PC-3 (cell line): ENCODE measurements at places on chromosomes 7 and 10.

GRCh38 chr10:69562731-69563254 is 10.4 kb downstream of the NEUROG3 start:
- DNase-seq = no peak

DNA sequence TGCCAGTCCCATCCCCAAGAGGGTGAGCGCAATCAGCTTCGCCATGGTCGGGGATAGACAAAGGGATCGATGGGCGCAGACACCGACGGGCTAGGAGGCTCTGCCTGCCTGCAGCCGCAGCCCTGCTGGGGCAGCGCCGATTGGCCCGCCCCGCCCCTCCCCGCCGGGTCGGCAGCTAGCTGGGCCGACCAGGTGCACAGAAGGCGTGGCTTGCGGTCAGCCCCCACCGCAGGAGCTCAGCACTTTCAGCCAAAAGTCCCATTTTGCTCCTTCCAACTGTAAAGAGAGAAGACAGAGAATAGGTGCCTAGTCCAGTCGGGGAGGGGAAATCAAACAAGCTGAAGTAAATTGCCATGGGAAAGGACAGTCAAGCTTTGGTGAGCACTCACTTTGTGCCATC is at the start of gene PON1:
Gene PON1, minus strand, starts transcription at position 102 of the 400 bp plus-strand sequence. Its CDS starts 57 bp downstream, at position 45.
- no peak for DNase-seq

- DNase-seq = no peak
Observed at GRCh38 chr7:95375591-95376257, 20.5 kb downstream of the PON3 start.

- peak; percentile 63 for DNase-seq
Observed at GRCh38 chr10:9302140-9302746, 1247.8 kb downstream of the GATA3 start.

GRCh38 chr7:44110719-44111635 is 6.8 kb downstream of the AEBP1 start:
- no peak for DNase-seq

DNA sequence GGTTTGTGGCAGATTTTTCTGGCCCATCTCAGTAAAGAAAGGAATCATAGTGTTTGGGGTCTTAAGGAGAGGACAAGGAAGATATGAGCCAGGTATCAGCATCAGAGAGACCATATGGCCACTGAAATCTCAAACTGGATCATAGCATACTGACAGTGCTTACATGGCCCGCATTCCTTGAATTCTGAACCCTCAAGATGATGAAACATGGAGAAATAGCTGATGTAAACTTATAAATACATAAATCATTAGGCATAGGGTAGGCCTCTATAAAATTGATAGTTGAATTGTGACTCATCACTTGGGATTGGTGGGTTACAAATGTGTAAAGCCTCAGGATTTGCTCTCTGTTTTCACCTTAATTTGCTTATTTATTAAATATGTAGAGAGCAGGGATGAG is 688.5 kb downstream of the CNTNAP2 start:
- DNase-seq = no peak

GRCh38 chr10:16968416-16969041 is 151.3 kb upstream of the RSU1 start:
- peak; percentile 64 for DNase-seq

GRCh38 chr10:6706725-6707124 is 126.6 kb upstream of the PRKCQ start:
- DNase-seq = no peak

DNA sequence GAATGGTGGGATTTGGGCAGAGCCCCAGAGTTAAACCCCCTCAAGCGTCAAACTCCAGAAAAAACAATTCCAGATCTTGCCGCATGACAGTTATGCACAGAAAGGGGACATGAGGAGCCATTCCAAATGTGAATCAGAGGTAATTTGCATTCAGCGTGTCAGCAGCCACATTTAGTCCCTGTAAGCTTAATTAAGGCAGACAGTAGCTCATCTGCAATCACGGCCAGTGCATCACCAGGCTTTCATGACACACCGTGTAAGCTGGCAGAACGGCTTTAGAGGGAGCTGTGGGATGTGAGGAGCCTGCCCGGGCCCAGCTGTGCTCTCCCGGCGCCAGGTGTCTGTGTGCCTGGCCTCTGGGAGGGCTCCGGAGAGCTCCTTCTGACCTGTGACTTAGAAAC is 18.7 kb upstream of the PRKAG2 start:
- DNase-seq = no peak

DNA sequence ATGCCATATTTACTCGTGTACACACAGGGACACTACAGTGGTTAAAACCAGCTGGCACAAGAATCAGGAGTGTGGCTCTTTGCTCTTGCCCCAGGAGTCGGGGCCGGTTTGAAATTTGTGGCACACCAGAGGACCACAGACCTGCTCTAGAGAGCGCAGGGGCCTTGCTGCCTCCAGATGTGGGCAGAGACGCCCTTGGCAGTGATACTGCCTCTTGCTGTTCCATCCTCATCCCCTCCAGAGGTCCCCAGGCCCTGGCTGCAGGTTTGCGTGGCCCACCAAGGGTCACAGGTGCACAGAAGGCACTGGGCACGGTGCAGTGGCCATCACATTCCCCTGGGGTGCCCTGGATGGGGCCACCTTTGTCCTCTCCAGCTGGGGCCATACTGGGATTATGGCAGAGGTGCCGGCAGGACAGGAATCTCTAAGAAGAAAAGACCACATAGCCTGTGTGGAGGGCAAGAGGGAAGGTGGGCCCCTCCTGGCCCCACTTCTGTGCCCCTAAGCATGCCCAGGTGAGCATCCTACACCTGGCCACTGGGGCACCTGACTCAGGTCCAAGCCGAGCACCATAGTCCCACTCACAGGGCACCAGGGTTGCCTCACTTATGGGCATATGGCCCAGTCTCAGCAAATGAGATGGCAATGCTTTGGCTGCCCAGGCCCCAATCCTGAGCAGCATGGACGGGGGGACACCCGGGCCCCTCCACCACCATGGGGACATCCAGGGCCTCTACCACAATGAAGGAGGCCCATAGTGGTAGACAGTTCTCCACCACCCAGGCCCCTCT is 45.6 kb downstream of the FOXL3 start:
- DNase-seq = no peak

DNA sequence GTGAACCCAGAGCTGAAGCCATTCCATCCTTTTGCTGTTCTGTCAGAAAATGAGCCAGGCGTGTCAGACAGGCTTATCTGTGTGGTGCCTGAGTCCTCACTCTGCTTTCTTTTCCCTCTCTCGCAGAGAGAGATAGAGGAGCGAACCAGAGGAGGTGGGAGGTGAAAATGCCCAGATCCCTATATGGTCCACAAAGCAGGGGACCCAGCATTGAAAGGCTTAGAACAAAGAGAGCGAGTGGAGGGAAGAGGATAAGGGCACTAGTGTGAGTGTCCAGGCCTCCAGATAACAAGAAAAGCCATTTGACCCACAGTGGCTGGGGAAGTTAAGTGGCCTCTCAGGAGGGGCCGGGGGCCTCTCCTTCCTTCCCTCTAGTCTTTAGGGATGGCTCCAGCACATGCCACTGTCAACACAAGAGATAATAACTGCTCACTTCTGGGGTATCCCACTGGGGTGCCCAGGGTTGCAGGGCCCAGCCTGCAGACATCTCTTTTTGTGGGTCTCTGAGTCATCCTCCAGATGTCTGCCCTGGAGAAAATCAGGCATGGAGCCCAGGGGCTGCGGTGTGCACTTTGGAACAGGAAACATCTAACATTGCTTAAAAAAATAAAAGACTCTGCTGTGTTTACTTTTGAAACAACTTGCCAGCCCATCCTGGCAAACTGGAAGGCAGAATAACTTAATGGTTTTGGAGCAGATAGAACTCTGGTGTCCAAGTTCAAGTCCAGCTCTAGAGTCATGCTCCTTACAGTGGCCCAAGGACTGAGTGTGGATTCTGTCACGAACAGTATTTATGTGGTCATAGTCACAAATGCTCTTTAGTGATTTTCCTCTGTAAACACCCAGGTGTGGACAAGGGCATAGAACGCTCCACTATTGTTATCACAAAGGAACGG is 189.5 kb downstream of the CXCL12 start:
- peak; percentile 73 for DNase-seq

GRCh38 chr10:58157076-58157766 is 110.5 kb downstream of the IPMK start:
- DNase-seq = peak; percentile 99

GRCh38 chr7:3146571-3147226 is 103.0 kb upstream of the CARD11 start:
- DNase-seq = peak; percentile 79

DNA sequence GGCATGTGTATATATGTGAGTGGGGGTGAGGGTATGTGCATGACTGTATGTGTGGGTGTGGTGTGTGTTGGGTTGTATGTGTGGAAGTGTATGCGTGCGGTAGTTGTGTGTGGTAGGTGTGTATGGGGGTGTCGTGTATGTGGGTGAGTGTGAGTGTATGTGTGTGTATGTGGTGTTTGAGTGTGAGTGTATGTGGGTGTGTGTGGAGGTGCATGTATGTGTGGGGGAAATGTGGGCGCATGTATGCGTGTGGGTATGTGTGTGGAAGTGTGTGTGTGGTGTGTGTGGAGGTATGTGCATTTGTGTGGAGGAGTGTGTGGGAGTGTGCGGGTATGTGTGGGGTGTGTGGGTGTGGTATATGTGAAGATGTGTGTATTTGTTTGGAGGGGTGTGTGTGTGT is 269.5 kb downstream of the GPR158 start:
- DNase-seq = no peak

DNA sequence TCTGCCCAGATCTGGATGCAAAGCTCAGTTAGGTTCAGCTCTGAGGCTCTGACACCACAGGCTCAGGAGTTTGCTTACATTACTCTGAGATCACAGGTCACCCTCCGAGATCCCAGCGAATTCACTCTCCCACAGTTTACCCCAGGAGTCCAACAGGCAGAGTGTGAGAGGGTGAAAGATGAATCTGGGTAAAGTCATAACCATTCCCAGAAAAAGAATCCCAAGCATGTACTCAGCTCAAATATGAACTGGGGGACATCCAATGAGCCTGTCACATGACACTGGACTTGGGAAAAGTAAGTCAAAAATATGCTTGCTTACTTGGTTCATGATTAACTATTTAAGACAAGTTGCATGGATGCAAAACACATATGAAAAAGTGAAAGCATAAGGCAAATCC is 110.3 kb upstream of the ARID5B start:
- DNase-seq = no peak

- DNase-seq = peak; percentile 54
Observed at GRCh38 chr10:49139028-49139845, 5.4 kb upstream of the FAM170B start.

DNA sequence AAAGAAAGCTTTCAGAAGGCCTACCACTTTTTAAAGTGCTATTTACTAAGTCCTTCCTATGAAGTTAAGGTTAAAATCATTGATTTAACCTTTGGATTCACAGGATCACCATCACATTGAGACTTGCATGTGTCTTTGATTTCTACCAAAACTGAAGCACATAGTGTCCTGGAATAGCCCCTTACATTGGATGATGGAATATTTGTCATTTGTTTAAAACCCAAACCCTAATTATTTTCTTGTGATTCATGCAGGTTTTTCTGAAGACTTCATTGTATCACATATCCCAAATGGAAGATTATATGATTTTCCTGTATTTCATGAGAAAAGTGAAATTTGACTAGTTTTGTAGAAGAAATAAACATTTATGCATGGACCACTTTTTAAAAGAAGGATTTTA is 3.3 kb downstream of the SEMA3A start:
- peak; percentile 15 for DNase-seq
